ENCODE measurements at places on chromosomes 12 and 14.

DNA sequence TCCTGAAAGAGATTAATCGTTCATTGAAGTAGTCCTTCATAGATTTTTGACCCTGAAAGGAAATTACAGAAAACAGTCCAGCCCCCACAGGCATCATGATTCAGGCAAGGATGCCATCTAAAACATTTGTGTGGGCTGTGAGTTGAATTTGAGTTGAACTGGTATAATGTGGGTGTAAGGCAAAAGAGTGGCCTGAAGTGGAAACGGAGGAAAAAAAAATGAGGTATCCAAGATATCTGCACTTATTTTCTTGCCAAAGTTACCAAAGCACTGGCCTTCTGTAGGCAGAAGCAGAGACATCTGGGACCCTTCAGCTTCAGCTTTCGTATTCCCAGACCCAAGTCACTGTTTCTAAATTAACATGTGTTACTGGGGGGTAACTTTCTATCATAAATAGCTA lies 105.1 kb upstream of the DIO2 start:
- DNase-seq: no peak

DNA sequence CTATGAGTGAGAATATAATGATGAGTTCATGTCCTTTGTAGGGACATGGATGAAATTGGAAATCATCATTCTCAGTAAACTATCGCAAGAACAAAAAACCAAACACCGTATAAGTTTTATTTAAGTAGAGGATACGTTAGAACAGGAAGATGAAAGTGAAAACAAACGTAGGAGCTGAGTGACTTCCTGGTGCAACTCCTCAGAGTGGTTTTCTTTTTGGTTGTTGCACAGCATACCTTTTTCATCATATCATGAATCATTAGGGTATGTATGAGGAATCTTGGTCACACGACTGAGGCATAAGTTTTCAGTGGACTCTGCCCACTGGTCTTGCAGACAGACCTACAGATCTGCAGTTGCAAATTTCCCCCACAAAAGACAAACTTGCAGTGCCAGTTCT lies 199.0 kb downstream of the LRFN5 start:
- DNase-seq: no peak

GRCh38 chr12:131332224-131332623 lies 378.5 kb downstream of the ADGRD1 start:
- DNase-seq: no peak

DNA sequence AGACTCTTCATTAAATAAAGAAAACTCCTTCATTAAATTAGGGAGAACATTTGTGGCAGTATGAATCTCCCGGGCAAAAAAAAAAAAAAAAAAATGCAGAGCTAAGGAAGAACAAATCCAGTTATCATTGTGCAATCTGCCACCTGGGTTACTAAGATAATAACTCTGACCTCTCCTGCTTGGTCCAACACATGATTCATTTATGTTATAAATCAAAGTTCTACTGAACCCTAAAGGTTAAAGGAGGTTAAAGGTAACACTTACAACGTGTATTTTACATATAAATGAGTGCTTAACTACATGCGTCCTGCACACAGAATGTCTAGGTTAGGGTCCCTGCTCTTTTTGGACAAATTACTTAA lies 4.2 kb downstream of the TGFB3 start:
- DNase-seq: no peak

- no peak for DNase-seq
These were observed 13.7 kb upstream of the REP15 start for GRCh38 chr12:27682534-27682933.

- no peak for DNase-seq
These were observed 229.1 kb downstream of the KCNC2 start for GRCh38 chr12:74980510-74980909.

DNA sequence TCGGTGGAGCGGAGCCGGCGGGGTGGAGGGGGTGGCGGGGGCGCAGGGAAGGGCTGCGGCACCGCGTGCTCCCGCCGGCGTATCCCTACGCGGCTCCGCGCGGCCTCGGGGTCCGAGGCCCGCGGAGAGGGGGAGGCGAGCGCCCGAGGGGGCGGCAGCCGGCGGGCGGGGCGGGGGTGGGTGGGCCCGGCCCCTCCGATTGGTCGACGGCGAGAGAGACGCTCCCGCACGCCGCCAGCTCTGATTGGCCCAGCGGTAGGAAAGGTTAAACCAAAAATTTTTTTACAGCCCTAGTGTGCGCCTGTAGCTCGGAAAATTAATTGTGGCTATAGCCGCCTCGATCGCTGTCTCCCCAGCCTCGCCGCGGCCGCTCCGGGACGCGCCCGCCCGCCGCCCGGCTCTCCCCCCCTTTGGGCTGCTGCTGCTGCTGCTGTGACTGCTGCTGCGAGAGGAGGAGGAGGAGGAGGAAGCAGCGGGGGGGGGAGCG lies at the start of gene FOXG1:
Gene FOXG1 (plus strand): TSS at position 319 of the 487 bp plus-strand sequence. CDS start 493 bp downstream, outside the sequence.
- DNase-seq: no peak

DNA sequence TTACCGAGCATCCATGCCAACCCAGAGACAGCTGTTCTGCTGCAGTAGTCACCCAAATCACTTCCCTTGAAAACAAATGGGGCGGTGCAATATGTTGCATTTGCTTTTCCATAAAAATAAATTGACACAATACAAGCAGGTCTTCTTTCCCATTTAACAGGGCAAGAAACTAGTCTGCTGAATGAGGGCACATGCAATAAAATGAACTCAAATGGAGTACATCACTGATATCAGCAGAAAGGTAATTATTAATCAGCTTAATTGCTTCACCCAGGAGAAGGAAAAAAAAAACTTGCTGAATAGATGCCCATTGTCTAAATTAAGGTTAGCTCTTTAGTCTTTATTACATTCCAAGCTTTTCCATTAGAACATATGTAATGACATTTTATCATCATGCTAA lies 175.1 kb upstream of the GZMB start:
- no peak for DNase-seq

- DNase-seq: no peak
These were observed 73.2 kb downstream of the ANO4 start for GRCh38 chr12:100867639-100868393.

- DNase-seq: no peak
These were observed 337.1 kb downstream of the PCNX1 start for GRCh38 chr14:71244341-71244740.

- no peak for DNase-seq
These were observed 207.3 kb upstream of the PRKD1 start for GRCh38 chr14:30134936-30135335.

- DNase-seq: no peak
These were observed 273.0 kb upstream of the SFSWAP start for GRCh38 chr12:131437706-131438492.

GRCh38 chr12:5043589-5044419 lies at the start of gene KCNA5:
TSS of gene KCNA5 (plus strand) at chr12:5043879. CDS start at chr12:5044148, 269 bp downstream.
- no peak for DNase-seq

DNA sequence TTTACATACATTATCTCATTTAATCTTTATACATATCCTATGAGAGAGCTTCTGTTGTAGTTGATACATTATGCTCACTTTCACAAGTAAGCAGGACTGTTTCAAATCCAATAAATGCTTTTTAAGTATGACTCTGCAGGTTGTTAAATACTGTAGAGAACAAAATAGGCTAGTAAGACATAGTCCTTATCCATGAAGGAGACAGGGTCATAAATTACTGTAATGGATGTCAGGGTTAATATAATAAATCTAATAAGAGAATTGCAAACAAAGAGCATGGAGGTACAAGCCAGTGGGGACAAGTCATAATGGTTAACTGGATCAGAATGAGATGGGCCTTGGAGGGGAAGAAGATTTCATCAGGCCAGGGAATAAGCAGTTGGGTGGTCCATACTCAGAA lies 303.8 kb upstream of the RGS6 start:
- no peak for DNase-seq

GRCh38 chr12:55933799-55934742 lies 3.1 kb downstream of the DGKA start:
- no peak for DNase-seq

DNA sequence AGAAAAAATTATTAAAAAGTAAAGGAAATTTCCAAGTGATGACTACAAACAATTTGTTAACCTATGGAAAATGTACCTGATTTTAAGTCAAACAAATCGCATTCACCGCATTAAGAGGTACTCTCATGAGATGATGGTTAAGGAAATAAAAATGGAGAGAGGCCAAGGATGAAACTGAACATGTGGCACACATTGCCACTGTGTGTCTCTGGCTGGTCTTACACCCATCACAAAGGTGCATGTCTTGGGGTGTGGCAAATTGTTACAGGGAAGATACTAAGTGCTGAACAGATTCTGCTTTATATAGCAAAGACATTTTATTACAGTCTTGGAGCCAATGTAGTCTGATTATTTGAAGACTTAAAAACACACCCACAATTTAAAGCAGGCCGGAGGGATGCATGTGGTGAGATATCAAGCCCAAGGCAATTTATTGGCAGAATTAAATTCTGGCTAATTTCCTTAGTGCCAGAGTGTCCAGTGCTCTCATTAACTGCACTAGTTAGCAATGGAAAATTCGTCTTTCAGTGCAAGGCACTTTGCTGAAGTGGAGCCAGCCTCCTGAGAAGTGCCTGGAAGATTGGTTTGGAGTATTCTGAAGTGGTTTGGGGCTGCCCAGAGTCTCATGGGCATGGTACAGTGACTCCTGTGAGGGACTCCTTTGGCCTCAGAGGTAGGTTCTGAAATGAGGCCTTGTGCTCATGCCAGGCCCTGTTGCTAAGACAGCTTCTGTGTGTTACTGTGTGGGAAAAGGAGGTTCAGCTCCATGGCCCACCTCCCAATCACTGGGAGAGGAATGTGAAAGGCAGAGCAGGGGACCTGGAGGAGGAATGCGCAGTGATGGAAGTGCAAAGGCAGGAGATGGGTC lies 166.9 kb downstream of the BRMS1L start:
- DNase-seq: no peak

GRCh38 chr14:100392356-100392755 lies 69.2 kb downstream of the SLC25A47 start:
- no peak for DNase-seq

- no peak for DNase-seq
These were observed 1109.2 kb downstream of the FLRT2 start for GRCh38 chr14:86639146-86639545.

DNA sequence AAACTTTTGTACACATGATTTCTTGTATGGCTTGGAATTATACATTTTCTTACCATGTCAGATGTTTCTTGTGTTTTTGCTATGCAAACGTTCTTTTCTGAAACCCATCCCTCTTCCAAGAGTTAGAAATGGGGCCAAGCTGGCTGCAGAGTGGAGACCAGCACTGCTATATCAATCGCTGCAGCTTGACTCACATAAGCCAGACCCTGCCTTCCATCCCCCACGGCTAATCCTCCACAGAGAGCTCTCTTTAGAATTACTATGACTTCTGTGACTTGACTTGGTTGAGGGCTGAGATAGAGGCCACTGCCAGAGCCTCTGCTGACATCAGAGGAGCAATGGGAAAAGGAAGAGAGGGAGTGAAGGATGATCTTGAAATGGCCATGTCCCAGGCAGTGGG lies 147.9 kb downstream of the DACT1 start:
- DNase-seq: no peak

GRCh38 chr12:5479761-5480160 lies 47.9 kb downstream of the NTF3 start:
- DNase-seq: no peak

DNA sequence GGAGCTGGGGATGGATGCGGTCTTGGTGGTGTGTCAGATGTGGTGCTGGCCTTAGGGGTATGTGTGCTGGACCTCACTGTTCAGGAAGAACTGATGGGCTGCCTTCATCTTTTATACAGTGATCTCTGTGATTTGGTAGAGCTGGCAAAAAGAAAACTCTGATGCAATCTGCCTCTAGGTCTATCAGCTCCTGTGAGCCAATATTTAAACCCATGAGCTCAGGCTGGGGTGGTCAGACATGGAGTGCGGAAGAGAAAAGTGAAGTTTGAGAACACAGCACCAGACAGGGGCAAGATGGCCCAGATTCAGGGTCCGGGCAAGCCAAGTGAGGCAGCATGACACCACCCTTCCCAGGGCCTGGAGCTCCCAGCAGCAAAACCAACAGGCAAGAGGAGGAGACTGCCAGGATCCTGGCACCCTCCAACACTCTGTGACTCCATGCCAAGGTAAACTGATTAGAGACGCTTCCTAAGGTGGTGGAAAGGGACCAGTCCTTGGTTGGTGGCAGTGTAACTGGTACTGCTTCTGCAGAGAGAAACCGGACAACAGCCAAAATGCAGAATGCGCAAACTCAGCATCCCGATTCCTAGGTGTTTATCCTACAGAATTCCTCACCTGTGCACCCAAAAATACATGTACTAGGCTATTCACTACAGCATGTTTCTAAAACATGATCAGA lies 82.3 kb downstream of the CHGA start:
- DNase-seq: no peak

DNA sequence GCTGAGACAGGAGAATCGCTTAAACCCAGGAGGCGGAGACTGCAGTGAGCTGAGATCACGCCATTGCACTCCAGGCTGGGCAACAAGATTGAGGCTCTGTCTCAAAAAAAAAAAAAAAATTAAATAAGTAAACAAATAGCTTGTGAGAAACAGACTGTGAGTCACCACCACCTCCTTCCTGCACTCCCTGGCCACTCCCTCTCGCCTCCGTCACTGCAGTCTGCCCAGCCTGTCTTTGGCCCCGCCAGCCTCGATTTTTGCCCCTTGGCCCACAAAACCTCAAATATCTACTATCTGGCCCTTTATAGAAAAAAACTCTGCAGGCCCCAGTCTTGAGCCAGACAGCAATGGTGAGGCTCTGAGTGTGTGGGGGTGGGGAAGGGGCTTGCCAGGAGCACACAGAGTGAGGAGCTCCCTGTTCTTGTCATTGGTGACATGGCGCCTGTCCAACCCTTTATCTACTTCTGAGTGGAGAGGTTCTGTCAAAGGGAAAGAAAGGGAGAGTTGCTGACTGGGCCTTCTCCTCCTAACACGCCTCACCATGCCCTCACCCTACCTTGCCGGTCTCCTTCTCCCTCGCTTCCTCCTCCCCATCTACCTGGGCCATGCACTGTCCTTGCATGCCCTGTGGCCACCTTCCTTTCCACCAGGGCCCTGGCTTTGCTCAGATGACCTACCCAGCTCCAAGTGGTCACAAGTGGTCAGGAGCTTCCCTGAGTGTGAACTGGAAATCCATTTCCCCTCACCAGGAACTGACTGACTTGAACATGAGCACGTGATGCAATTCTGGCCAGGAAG lies 22.1 kb downstream of the LGMN start:
- DNase-seq: no peak

- DNase-seq: peak; percentile 19
These were observed 77.9 kb downstream of the TMEM30B start for GRCh38 chr14:61203081-61203753.

DNA sequence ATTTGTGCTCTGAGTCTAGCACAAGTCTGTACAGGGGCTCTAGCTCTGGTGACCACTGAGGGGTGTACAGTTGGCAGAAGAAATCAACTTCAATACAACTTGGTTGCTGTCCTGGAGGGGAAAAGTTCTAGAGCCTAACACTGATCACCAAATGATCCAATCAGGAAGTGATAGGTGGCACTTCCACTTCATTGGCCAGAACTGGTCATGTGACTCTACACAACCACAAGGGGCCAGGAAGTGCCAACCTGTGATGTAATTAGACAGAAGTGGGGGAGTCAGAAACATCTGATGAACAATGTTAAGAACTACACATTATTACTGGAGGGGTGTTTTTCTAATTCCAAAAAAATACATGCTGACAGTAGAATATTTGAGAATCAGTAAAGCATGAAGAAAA lies 401.6 kb downstream of the VRK1 start:
- DNase-seq: no peak

GRCh38 chr14:103204852-103205540 lies 81.7 kb downstream of the TNFAIP2 start:
- DNase-seq: no peak
